ENCODE measurements at places on chromosomes 13 and 19. TPM values are rescaled to one million over a fixed set of nuclear protein-coding genes. Genes with fewer than 3 reads are reported as not detected.
A peak's percentile ranks its signal among the peaks of the same experiment; 100 is the strongest.

SLITRK1 gene
- 0.08 TPM for total RNA-seq

SIAH3 gene
- 1.3 TPM for total RNA-seq

STAP2 gene
- total RNA-seq, result 3.1 TPM

CFAP97D2 gene
- total RNA-seq, result not detected

FRY gene
- 0.29 TPM for total RNA-seq

CDX2 gene
- total RNA-seq, result 2.5 TPM

CAPN12 gene
- total RNA-seq, result not detected

VSTM2B gene
- total RNA-seq, result not detected

CD37 gene
- not detected for total RNA-seq

CNN1 gene
- not detected for total RNA-seq

IPO5 gene
- 153 TPM for total RNA-seq

TMPRSS9 gene
- not detected for total RNA-seq

DNA sequence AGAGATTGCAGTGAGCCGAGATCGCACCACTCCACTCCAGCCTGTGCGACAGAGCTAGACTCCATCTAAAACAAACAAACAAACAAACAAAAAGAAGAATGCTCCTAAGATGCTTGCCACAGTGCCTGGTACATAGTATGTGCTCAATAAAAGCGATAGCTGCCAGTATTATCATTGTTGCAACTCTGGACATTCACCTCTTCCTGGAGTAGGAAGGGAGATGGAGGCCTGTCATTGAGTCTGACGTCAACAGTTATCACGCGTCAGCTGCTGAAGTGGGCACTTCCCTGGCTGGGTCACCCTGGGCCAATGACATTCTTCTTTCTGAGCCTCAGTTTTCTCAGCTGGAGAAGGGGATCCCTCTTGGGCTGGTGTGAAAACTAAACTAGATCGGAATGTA lies 4.2 kb upstream of the PLAUR start:
- no peak for DNase-seq

- DNase-seq, result no peak
Measured at GRCh38 chr13:102659168-102659713, 35.6 kb downstream of the METTL21C start.

DNA sequence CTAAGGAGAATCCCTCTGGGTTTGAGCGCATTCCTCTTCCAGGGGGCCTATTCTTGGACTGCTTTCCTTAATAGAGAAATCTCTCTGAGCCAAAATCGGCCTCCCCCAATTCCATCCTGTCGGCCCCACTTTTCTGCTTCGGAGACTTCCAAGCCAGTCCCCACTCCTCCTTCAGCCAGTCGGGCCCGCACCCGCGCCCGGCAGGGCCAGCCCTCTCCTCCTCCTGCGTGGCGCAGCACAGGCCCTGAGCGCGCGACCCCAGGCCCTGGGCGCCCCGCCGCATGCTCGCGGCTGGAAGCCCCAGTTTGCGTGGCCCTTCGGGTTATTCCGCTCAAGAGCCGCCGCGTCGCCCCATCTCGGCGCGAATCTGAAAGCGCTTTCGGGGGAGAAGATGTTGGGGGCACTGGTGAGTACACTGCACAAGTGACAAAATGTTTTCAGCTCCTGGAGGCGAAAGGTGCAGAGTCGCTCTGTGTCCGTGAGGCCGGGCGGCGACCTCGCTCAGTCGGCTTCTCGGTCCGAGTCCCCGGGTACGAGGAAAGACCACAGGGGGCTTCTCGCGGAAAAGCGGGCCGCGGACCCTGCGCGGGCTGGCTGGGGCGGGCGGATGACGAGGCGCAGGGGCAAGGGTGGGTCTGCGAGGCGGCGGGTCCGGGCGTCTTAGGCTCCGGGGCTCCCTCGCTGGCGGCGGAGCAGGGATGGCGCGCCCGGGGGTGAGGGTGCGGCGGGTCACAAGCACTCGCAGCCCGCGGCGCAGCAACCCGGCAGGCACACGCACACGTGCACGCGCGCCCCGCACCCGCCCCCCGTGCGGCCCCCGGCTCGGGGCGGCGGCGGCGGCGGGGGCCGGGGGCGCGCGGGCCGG lies at the start of gene IL17D:
Gene IL17D (plus strand): TSS at position 785 of the 865 bp plus-strand sequence. CDS start 303 bp downstream, outside the sequence.
- DNase-seq, result no peak

GRCh38 chr13:23588666-23589065 lies 18.5 kb downstream of the TNFRSF19 start:
- no peak for DNase-seq

DNA sequence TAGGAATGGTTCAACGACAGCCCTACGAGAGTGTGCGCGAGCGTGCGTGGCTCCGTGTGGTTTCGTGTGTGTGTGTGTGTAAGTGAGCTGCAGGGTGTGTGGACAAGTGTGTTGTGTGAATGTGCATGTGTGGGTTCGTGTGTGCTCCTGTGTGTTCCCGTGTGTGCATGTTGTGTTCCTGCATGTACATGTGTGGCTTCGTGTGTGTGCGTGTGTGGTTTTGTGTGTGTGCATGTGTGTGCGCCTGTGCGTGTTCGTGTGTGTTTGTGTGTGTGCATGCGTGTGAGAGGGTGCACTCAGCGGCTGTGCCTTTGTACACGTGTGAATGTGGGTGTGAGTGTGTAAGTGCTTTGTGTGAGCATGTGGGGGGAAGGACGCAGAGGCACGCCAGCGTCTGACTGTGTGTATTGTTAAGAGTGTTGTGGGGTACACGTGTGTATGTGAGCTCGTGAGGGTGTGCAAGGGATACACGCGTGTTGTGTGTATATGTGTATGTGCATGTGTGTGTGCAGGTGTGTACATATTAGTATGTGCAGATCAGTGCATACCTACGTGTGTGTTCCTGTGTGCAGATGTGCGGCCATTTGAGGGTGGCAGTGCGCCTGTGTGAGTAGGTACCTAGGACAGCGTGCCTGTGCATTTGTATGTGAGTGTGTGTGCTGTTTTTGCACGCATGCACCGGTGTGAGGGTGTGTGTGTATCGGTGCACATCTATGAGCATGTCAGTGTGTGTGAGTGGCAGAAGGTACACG lies 24.3 kb upstream of the ONECUT3 start:
- no peak for DNase-seq

- no peak for DNase-seq
Measured at GRCh38 chr13:104114101-104114500, 1047.9 kb upstream of the SLC10A2 start.

- DNase-seq, result no peak
Measured at GRCh38 chr19:56740501-56740900, 68.9 kb upstream of the ZNF835 start.

DNA sequence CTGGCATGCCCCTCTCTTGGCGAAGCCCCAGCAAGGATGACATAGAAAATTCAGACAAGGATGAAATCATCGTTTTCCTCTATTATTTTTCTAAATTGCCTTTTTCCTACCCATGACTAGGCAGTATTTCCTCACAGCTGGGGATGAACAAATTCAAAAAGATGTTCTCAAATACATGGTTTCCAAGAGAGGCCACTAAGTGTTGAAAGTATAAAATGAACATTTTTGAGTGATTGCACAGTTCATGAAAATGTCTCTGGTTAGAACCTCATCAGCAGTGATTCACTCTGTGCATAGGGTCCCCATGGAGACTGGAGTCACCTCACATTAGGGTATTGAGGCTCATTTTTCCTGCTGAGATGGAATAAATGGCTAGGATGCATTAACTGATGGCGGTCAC lies 373.7 kb downstream of the DNAJC15 start:
- no peak for DNase-seq

GRCh38 chr13:98226496-98226895 lies 49.4 kb upstream of the RNF113B start:
- DNase-seq, result no peak

- DNase-seq, result no peak
Measured at GRCh38 chr13:53447863-53448262, 419.2 kb downstream of the OLFM4 start.

GRCh38 chr13:80469853-80470381 lies 129.0 kb upstream of the SPRY2 start:
- peak; percentile 85 for DNase-seq

GRCh38 chr13:44542361-44542760 lies 33.8 kb downstream of the TSC22D1 start:
- no peak for DNase-seq

GRCh38 chr13:106835477-106835876 lies 267.5 kb upstream of the ARGLU1 start:
- DNase-seq, result no peak

- peak; percentile 61 for DNase-seq
Measured at GRCh38 chr19:56066152-56067023, 54.7 kb downstream of the ZNF787 start.

- DNase-seq, result peak; percentile 61
Measured at GRCh38 chr19:17718947-17719711, at the start of gene MAP1S. Gene MAP1S, plus strand, starts transcription at chr19:17719480. Its CDS starts 23 bp downstream, at chr19:17719503.

DNA sequence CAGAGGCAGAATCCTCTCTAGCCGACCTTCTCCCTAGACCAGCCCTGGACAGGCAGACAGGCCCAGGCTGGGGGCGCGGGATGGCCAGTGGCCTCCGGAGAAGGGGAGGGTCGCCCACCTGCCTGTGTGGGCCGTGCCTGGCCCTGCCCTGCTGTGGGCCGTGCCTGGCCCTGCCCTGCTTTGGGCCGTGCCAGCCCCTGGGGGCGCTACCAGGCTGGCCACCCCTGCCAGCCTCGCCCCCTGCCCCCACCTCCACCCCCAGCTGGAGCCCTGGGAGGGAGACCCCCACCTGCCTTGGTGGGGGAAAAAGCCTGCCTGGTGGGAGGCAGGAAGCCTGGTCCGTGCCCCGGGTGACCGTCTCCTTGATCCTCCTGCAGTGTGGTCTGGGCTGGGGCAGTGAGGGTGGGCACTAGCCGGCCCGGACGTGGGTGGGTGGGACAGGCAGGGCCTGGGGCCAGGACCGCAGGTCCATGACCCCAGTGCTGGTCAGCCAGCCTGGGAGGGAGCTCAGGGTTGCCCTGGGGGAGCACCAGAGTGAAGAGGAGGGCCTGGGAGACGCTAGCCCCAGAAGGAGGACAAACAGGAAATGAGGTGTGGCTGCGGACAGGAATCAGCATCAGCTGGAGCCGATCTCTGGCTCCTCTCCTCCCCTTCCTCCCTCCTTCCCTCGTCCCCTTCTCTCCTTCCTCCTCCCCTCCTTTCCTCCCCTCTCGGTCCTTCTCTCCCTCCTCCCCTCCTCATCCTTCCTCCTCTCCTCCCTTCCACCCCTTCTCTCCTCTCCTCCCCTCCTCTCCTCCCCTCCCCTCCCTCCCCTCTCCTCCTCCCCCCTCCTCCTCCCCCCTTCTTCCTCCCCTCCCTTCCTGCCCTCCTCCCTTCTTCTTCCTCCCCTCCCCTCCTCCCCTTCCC lies 5.1 kb upstream of the MKNK2 start:
- DNase-seq, result peak; percentile 38

DNA sequence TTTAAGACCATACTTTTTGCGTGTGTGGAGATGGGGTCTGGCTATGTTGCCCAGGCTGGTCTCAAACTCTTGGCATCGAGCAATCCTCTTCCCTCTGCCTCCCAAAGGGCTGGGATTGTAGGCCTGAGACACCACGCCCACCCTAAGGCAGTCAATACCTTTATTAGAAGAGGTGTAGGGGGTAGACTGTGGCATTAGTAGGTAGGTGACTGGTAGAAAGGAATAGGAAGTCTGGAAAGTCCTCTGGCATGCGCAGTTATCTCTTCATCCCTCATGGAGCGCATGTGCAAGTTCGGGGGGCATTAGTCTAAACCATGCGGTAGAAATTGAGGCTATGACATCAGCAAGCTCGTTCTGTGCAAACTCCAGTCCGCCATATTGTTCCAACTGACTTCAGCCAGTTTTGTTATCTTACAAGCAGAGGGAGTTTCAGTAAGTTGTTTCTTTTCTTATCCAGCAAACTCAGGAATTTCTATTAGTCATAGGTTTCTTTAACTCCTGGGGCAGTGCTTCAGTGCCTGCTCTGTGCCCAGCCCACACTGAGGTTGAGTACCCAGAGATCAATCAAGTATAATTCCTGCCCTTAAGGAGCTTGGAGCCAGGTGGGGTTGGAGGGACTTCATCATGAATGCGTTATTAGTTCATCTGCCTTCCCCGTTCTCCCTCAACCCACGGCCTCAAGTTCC lies 7.3 kb upstream of the RANBP3 start:
- DNase-seq, result no peak

GRCh38 chr13:113041896-113042295 lies 63.7 kb upstream of the F7 start:
- DNase-seq, result no peak

GRCh38 chr13:110137680-110138009 lies 169.3 kb downstream of the COL4A1 start:
- DNase-seq, result peak; percentile 65

GRCh38 chr19:54096617-54097106 lies 3.9 kb downstream of the OSCAR start:
- peak; percentile 36 for DNase-seq

DNA sequence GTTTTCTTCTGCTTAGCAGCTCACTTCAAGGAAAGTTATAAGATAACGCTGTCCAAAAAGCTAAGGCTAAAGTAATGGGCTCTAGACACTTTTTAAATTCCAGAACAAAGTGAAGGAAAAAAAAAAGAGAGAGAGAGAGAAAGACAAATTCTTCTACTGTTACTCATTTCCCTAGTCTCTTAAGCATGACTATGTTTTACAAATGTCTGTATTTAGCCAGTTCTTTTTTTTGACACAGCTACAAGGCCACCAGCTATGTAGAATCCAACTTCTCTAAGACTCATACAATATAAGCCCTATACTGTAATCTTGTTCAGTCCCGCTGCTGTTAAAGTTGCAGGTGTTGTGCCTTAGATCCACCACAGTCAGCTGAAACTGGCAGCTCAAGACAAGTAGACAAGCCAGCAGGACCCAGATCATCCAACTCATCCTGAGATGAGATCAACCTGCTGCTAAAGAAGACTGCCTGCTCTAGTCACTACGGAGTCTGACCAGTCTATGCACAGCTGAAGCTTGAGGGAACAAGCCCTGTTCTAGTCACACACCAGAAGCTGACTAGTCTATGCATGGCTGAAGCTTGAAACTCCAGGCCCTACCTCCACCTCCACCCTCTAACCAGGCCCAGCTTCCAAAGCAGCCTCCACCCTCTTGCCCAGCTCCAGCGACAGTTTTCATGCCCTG lies 10.3 kb upstream of the ZNF83 start:
- DNase-seq, result no peak

DNA sequence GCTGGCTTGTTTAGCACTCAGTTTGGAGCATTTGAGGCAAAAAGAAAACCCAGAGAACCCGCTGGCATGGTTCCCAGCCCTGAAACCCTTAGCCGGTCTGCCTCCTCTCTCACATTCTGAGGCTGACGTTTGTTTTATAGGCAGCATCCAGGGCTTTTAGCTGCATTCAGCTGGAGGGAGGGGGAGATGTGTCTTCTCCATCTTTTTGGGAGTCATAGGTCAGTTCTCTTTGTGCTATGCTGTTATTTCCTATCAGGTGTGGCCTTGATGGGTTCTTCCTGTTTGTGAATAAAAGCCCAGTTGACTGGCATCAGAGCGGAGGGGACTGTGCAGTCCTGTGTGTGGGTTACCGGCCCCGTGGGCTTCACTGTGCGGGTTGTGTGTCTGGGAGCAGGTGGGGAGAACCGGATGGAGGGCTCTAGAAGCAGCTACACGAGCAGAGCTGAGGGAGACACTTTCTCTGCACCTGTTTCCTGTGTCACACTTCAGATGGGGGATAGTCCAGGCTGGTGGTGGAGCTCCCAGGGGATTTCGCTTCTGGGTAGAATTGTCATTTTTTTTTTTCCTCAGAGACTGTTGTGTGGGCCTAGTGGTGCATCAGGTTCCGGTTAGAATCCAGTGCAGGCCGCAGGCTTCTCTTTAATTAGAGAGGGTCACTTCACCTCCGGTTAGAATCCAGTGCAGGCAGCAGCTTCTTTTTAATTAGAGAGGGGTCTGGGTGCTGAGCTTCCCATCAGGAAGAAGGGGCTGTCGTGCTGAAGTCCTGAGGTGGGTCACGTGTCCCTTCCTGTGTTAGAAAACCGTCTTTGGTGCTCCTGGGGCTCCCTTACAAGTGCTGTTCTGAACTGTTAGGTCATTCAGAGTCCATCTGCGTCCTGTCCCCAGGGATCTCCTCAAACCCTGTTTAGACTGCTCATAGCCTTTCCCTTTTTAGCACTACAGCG lies 69.6 kb downstream of the ARHGEF7 start:
- DNase-seq, result no peak

- no peak for DNase-seq
Measured at GRCh38 chr19:55340784-55341147, 1.1 kb downstream of the KMT5C start.

Data from SK-MEL-5 (cell line).